SK-N-MC (cell line): ENCODE measurements at places on chromosomes 3 and 15.

GRCh38 chr3:147397155-147397874 lies 9.0 kb downstream of the ZIC4 start:
- DNase-seq, result no peak

DNA sequence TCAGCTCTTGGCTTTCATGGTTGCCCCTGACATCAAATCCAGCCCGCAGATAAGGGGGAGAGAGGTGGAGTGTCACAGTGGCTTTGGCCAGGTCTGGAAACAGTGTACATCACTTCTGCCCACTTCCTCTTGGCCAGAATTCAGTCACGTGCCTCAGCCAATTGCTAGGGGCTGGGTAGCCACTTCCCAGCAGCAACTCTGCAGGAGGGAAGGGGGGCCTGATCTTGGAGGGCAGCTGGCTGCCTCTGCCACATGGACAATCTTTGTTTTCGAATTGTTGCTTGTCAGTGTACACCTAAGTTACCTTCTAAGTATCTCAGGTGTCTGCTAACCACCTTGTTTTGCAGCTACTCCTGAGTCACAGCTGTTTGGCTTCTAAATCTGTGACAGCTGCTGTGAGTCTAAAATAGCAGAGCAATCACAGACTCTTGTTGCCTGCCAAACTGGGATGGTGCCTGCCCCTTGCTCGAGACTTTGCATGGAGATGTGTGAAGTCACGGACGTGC lies 41.0 kb upstream of the LIMD1 start:
- no peak for DNase-seq

- DNase-seq, result no peak
These were observed 40.8 kb downstream of the RARB start for GRCh38 chr3:25468866-25469319.

DNA sequence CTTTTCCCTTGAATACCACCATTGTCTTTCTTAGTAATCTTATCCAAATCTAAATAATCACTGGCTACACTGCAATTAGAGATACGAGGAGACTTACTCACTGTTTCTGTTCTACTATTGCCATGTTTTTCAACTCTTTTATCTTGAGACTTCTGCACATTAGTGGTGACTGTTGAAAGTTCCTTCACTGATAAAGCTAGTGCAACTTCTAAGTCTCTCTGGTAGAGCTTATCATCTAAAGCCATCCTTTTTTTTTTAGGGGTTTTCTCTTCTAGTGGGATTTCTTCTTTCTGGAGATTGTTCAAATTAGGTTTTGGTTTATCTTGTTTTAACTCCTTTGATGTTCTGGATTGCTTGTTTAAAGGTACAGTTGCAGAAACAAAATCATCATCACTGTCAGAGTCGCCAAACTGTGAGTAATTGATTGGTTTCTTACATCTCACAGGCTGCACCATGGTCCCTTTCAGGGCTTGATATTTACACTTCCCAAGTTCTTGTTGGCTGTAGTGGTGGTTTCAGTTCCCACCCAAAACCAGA lies 37.7 kb downstream of the NCK1 start:
- DNase-seq, result no peak

DNA sequence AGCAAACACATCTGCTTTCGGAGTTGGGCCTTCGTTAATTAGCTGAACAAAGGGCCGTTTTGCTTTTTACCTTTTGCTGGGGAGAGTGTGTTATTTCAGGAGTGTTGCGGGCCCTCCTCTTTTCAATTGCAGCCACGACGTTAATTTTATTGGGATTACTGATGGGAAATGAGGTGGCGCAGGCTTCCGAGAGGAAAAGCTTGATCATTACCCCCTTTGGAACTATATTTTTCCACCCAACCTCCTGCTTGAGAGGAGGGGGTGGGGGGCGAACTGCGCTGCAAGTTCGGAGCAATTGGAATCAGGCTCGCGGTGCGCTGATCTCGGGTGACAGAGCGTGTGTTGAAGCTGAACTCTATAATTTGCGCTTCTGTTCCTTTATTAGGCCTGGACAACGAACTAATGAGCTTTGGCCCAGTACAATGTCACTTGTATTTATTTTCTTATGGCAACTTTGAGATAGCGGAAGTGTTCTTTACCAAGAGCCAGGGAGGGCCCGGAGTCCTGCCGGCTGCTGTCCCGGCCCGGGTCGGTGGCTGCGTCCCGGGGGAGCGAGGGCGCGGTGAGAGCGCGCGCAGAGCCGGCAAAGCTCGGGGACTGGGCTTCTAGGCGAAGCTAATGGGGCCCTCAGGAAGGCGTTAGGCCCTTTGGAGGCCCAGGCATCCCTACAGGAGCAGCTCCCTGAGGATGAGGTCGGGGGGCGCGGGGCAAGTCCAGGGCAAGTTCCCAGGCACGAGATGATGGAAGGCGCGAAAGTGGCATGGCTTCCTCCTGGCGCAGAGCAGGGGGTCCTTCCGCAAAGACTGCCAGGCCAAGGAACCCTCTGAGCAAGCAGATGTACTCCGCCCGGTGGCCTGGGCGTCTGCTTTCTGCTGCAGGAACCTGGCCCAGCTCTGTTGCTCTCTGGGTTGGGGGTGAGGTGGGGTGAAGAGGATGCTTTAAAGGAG lies 12.9 kb downstream of the NR2F2 start:
- DNase-seq, result no peak

DNA sequence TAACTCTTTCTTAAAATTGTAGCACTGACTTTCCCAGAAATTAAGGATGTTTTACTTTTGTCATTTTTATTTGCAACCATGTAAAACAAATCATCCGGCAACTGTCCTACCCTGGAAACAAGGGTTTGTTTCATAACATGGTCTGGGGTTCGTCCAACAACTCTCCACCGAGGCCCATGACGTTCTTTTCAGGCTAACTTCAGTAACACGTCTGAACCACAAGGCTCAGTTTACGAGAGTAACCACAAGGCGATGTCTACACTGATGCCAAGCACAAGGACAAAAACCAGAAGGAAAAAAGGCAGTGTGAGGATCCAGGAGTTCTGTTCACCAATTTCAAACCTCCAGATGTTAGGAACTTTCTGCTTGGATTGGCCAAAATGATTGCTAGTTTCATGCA lies 546.1 kb downstream of the NTRK3 start:
- no peak for DNase-seq
